Activated CD4-positive, alpha-beta T cell treated with anti-CD3 and anti-CD28 coated beads for 4 hours (primary cell): ENCODE measurements at places on chromosomes 7 and 10.

DNA sequence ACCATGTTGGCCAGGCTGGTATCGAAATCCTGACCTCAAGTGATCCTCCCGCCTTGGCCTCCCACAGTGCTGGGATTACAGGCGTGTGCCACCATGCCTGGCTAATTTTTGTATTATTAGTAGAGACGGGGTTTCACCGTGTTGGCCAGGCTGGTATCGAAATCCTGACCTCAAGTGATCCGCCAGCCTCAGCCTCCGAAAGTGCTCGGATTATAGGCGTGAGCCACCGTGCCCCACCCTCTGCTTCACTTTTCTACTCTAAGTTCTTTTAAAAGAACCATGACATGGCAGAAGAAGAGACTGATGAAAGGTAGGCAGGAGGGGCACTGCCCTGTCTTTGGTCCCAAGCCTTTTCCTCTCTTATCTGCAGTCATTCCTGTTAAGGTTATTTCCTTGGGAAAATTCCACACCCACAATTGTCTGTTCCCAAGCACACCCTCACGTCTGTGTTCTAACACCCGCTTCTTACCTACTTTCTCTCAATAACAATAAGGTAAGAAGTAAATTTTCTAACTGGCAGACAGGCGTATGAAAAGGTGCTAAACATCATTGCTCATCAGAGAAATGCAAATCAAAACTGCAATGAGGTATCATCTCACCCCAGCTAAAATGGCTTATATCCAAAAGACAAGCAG, 291.7 kb downstream of the DPP6 start:
- DNase-seq, result no peak

DNA sequence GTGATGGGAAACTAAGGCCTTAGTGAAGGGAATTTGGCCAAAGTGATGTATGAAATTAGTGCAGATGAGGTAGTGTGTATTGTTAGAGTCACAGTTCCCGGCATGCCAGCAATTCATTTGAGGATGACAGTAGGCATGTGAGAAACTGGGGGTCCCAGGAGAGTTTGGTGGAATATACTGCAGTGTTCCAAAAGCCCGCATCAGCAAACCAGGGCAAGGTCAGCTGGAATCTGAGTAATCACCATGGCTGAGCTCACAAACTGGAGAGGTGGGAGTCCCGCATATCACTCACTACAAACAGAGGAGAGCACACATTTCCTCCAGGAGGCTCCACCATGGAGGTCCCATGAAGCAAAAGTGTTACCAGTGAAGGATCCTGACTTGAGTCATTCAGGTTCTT, 740.7 kb downstream of the TNS3 start:
- DNase-seq, result no peak

DNA sequence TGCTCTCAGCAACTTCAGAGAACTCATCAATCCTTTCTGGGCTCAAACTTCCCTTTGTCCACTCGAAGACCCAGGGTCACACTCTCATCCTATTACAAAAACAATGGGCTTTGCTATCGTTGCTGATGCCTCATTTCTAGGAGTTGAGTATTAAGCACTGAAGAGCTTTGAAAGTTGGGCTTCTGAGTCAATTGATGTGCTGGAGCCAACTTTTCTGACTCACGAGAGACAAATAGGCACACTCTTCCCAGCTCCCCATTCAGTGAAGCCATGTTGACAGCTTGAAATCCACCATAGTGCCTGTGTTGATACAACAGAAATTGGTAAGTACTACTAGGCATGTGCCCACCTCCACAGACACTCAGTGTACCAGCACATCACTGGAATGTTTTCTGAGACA, 97.5 kb upstream of the PRSS58 start:
- DNase-seq, result no peak

GRCh38 chr7:16260236-16260728, 161.1 kb downstream of the CRPPA start:
- no peak for DNase-seq

DNA sequence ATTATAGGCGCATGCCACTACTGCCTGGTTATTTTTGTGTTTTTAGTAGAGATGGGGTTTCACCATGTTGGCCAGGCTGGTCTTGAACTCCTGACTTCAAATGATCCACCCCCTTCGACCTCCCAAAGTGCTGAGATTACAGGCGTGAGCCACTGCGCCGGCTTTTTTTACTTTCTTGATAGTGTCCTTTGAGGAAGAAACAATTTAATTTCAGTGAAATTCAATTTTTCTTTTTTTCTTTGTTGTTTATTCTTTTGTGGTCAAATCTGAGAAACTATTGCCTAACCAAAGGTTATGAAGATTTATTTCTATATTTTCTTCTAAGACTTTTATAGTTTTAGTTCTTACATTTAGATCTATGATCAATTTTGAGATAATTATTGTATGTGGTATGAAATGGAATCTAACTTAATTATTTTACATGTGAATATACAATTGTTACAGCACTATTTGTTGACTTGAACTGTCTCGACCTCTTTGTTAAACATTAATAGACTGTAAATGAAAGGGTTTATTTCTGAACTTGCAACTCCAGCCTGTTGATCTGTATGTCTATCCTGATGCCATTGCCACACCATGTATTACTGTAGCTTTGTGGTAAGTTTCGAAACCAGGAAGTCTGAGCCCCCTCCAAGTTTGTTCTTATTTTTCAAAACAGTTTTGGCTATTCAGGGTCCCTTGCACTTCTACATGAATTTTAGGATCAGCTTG, 19.8 kb upstream of the RASSF4 start:
- DNase-seq, result no peak

DNA sequence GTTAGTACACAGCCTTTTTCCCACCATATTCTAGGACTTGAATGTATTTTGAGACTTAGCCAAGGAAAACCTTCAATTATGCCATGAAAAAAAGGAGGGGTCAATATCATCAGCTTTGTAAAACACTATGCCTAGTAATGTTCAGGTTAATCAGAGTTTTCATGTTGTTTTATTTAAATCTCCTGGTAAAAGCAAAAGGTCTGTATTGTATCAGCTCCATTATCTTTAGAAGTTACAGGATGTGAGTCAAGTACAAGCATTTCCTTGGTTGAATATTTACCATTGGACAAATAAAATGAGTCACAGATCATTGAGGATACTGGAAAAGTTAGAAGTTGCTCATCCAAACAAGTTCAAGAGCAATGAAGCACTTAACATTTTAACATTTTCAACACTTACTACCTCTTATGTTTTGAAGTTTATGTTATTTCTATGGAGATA, 89.9 kb upstream of the CAPZA2 start:
- DNase-seq, result no peak

GRCh38 chr10:132612571-132613504, 75.3 kb downstream of the INPP5A start:
- DNase-seq, result no peak

GRCh38 chr10:132523561-132524442, 13.8 kb upstream of the INPP5A start:
- no peak for DNase-seq

- DNase-seq, result no peak
These were observed 20.0 kb downstream of the MYO1G start for GRCh38 chr7:44958645-44959344.

DNA sequence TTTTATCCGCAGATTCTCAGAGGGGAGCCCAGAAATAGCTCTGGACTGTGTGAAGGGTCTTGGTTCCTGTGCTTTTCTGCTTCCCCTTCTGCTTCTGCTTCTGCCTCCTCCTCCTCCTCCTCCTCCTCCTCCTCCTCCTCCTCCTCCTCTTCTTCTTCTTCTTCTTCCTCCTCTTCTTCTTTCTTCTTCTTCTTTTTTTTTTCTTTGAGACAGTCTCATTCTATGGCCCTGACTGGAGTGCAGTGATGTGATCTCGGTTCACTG, 11.6 kb downstream of the PDZD7 start:
- DNase-seq, result no peak

DNA sequence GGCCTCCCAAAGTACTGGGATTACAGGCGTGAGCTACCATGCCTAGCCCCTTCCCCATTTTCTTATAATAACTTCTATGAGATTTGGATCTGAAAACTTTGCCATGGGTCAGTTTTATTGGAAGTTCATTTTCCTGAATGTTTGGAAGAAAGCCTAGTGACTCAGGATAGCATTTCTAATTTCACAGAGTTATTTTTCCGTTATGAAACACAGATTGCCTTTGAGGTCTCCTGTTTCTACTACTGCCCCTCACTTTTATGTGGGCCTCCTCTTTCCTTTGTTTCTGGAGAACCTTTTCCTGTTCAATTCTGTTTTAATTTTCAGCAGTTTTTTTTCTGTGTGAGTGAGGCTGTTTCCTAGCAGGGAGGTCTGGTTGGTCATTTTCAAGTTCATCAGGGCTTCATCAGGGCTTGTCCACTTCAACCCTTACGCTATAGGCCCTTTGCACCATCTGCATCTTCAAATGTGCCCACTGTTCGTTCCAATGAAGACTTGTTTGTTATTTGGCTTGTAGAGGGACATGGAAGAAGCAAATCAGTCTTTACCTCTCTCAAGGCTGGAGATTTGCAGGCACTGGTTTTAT, 58.7 kb downstream of the BMPR1A start:
- no peak for DNase-seq

DNA sequence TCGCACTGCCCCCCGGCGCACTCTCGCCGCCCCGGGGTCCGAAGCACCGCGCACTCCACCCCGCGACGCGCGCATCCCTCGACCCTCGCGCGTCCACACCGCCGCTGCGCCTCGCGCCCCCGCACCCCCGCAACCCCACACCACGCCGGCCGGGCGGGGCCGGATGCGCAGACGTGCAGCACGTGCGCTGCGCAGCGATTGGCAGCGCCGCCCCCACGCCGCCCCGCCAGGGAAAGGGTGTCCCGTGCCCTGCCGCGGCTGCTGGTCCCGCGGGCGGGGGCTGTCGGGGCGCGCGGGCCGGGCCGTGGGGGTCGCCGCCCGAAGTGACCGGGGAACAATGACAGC, 53.7 kb upstream of the KDM7A start:
- peak; percentile 75 for DNase-seq

DNA sequence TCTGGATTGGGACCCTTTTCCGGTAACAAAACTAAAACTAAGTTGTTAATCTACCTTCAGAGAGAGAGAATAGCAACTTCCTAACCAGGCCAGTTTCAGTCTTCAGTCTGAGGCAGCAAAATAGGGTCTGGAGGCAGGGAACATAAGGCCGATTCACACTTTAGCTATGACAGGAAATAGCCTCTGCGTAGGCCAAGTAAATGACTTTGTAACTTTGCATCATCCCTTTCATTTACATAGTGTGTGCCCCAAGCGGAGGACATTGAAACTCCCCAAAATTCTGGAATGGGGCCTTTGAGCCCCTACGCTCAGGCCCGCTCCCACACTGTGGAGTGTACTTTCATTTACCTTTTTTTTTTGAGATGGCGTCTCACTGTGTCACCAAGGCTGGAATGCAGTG, 1.7 kb upstream of the UPP1 start:
- no peak for DNase-seq

GRCh38 chr10:117320050-117320665, 55.1 kb downstream of the PDZD8 start:
- no peak for DNase-seq

DNA sequence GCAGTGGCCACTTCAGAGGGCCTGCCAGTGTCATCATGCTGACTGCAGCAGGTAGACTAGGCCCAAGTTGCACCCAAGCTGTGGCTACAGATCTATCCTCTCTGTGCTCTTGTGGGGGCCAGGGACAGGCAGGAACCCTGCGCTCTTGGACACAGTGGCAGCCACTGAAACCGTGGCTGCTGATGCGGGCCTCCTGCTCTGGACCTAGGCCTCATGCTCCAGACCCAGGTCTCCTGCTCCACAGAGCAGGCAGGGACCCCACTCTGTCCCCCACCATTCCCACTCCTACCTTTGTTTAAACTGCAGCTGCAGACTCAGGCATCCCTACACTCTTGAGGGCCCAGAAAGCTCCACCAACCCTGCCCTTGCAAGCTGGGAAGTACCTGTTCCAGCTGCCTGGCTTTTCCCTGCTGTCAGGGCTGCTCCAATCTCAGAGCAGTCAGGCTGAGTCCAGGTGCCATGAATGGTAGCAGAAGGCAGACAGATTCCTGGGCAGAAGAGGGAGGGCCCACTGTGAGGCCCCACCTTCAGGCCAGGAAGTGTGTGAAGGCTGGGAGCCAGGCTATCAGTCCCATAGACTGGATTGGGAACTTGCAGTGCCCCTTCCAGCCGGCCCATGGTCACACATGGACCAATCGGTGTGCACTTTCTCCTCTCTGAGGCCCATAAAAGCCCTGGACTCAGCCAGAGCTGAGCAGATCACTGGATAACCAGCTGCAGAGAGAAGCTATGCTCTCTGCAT, 634.0 kb upstream of the SEMA3D start:
- no peak for DNase-seq

DNA sequence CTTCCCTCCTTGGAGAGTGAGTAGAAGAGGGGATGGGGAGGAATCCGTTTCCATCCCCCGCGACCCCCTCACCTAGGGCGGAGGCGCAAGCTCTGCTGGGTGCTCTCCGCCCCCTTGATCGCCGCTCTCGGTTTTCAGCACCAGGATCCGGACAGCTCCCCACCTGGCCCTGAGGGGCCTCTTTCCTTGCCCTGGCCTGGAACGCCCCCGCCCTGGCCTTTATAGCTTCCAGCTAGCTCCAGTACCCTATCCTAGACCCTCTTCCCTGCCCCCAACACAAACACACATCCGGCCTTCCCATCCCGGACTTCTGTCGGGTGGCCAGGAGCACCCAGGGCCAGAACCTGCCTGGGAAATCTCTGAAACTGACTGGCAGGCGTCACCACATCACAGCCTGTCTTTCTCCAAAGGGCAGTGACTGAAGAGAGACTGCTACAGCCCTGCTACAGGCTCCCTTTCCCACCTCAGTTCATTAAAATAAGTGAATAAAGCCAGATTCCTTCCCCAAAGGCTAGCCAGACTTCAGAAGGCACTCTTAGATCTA, 72.3 kb upstream of the LEP start:
- DNase-seq, result no peak

GRCh38 chr10:50576245-50576815, 47.4 kb downstream of the SGMS1 start:
- DNase-seq, result no peak

DNA sequence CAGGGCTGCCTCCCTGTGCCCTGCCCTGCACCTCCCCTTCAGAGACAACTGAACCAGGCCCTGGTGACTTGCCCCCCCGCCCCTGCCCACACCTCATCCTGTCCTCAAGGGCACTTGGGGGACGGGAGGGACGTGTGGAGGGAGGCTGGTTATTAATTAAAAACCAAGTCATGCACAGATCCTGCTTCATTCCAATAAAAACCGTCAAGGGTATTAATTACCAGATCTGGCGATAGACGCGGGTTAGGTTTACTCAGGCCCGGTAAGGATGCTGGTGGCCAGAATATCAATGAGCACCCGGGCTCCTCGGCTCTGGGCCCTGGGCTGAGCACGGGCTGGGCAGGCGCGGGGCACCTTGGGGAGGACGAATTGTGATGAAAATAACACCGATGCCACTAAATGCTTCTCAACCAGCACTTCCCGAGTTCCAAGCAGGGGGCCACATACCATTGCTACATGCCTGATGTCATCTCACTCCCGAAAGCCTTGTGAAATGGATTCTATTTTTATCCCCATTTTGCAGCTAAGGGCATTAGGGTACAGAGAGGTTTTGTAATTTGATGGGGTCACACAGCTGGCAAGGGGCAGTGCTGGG, 24.5 kb upstream of the GTF2IRD1 start:
- DNase-seq, result no peak
